ENCODE measurements at places on chromosomes 2 and 18.

DNA sequence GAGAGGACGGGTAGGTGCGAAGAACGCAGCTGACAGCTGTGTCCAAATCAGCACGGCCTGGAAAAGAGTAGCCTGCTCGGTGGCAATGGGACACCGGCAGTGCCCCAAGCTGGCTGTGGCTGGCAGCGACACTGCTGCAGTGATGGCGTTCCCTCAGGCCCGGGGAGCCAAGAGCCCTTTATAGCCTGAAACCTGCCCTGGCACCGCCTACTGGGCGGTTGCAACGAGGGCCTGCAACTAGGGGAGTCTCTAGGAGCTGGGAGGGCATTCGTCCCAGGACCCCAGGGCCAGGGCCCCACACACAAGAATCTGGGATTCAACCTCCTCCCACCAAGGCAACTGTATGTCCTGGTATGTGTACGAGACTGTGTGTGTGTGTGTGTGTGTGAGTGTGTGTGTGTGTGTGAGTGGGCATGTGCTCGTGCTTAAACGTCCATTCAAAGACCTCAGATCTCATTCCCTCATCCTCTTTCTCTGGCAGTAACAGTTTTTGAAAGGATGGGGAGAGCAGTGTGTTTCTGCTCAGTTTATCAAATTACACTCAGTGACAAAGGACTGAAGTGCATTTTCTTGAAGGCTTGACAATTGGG, 6.8 kb upstream of the CYP26B1 start:
- no peak for DNase-seq

DNA sequence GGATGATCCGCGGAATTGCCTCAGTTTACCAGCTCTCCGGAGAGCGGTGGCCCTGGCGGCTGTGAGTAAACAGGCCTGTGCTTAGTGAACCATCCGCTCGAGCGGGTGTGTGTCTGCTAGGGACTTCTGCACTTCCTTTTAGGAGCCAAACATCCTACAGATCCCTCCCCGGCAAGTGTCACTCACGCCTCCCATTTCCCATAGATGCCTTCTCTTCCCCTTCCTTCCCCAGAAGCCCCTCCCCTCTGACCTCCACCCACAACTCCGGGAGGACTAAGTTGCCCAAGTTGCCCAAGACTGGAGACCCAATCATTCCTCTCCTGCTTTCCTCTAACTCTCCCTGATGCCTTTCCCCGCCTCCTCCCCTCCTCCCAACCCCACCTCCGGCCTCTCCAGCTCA, 2.9 kb downstream of the C1QL2 start:
- no peak for DNase-seq

- DNase-seq: no peak
Observed at GRCh38 chr2:10774394-10774793, 38.2 kb downstream of the PDIA6 start.

DNA sequence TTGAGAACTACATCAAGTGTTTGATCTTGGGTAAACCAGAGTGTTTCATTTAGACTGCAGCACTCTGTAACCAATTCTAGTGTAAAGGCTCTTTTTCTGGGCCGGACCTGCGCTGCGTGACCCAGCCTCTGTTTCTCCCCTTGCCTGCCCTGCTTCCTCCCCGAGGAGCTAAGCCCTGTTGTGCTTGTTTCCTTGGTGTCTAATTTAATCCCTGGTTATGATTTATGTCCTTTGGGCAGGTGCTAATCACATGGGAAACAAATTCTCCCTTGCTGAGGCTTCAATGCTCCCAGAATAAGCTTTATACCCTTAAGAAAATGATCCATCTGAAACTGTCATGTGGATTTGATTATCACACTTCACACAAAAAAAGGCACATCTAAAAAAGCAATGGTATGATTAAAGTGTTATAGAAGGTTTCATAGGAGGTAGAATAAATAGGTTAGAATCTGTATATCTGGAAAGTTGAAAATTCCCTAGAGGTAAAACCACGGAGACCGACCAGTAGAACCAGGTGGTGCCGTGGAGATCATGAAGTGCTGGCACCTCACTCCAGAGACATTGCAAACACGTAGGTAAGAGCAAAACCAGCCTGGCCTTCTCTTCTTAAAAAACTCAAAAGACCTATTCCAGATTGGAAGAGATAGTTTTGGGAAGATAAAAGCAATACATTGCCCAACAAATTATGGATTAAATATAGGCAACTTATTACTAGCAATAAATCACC, 31.0 kb upstream of the SLC9A2 start:
- no peak for DNase-seq

GRCh38 chr2:198641161-198641560, 816.6 kb downstream of the SATB2 start:
- no peak for DNase-seq

DNA sequence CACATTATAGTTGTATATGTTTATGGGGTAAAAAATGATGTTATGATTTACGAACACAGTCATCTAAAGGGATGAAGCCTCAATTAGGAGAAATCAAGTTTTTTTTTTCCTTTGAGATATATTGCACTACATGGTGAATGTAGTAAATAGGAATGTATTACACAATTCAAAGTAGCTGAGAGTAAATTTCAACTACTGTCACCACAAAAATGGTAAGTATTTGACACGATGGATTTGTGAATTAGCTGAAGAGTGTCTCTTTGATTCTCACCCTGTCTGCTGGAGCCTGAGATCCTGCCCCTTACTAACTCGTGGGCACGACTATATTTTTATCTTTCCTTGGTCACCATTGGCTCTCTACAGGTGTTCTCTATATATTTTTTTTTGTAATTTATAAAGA, 540.4 kb upstream of the DSEL start:
- DNase-seq: no peak

DNA sequence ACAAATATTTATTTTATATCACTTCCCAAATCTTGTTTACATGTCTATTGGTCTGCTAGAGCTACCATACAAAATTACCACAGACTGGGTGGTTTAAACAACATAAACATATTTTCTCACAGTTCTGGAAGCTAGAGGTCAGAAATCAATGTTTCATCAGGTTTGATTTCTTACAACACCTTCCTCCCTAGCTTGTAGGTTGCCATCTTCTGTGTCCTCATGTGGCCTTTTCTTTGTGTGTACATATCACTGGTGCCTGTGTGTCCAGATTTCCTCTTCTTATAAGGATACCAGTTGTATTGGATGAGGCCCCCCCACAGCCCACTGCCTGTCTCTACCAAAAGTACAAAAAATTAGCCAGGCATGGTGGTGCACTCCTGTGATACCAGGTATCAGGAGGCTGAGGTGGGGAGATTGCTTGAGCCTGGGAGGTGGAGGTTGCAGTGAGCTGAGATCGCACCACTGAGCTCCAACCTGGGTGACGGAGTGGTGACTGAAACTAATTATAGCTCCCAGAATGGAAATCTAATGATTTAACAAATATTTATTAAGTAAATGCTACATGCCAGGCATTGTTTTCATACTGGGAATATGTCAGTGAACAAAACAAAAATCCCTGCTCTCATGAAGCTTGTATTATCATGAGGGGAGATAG, 13.6 kb downstream of the EML4 start:
- DNase-seq: no peak

GRCh38 chr2:165471349-165471950, 2.0 kb downstream of the CSRNP3 start:
- DNase-seq: no peak

DNA sequence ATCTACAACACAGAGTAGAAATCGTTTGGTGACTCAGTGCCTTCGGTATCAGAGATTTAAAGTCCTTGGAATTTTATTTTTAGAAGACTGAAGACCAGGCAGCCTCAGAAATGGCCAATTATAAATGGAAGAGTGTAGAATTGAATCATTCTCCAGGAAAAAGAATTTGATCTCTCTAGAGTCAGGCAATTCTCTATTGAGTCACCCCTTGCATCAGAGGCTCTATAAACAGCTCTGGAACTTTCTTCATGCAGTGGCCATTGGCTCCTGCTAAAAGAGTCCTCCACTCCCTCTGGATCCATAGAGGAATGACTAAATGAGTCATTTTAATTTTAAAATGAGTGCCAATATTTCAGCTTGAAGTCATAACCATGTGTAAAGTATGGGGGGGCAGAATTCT, 816.2 kb downstream of the TDRD15 start:
- no peak for DNase-seq

DNA sequence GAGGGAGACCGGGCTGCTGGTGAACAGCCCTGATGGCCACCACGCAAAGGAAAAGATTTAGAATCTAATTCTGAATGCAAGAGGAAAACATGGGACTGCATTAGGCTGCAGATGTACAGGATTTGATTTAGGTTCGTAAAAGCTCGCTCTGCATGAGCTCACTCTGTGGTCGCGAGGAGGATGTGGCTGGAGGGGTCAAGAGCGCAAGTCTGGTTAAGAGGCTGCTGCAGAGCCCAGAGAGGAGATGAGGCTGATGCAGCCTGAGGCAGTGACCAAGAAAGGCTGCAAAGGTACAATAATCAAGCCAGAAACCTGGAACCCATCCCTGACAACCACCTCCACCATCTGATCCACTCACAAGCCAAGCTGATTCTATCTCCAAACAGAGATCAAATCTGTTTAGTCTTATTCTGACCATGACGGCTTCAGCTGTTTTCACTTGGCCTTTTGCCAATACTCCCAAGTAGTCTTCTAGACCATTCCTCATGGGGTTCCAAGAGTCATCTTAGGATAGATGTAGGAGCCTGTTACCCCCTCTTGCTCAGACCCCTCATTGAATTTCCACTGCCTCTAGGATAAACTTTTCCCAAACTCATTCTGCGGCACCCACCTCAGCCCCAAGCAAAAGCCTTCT, 58.9 kb upstream of the ARL4C start:
- no peak for DNase-seq

DNA sequence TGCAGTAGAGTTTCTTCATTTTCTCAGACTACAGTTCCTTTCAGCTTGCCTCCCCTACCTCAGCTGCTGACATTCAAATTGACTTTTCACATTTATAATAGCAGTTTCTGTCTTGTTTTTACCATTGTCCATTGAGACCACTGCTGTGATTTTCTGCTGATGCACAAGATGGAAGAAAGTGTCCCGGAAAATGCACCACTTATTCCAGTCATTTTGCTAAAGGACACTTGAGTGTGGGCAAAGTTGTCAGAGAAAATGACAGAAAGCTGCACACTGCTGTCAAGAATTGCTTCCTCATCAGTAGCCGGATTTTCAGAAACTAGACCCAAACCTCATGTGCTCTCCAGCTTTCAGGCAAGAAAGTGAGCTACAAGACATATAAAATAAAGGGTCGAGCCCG, 546.2 kb upstream of the SETBP1 start:
- DNase-seq: no peak

DNA sequence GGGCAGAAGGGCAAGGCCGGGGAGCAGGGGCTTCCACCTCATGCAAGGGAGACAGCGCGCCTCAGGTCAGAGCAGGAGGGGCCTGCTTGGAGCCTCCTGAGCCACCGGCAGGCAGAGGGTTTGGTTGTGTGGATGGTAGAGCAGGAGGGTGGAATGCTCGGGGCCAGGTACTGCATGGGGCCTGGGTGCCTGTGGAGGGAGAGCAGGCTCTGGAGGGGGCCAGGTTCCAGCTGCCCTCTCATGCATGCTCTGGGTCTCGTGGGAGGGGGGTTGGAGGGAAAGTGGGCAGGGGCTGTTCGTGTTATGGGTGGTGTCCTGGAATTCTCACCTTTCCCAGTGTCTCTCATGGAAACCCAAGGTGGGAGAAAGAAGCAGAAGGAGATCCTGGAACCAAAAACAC, 3.2 kb upstream of the IL1R2 start:
- DNase-seq: no peak

- DNase-seq: no peak
Observed at GRCh38 chr18:61201511-61201910, 131.7 kb upstream of the CDH20 start.

DNA sequence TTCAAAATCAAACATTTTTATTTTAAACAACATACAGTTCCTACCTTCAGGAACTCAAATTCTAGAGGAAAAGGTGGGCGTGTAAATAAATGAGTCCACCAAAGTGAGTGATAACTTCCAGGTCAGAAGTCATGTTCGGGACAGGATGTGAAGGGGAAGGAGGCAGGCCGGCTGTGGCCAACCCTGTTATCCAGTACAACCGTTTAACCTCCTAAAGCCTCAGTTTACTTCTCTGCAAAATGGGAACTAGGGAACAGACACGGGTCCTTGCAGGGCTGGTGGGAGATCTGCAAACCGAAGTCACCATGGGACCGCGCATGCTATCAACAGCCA, 373 bp downstream of the EIPR1 start:
- no peak for DNase-seq

- DNase-seq: no peak
Observed at GRCh38 chr2:98891591-98891990, 44.4 kb downstream of the CRACDL start.

Data from stimulated activated CD8-positive, alpha-beta memory T cell treated with anti-CD3 and anti-CD28 coated beads, Interleukin-2, amount 100 ng/mL, for 48 hours (primary cell).